Activated CD4-positive, alpha-beta T cell treated with anti-CD3 and anti-CD28 coated beads, Interleukin-2, amount 50 U/mL, for 16 hours (primary cell): ENCODE measurements at places on chromosomes 7 and 10.

DNA sequence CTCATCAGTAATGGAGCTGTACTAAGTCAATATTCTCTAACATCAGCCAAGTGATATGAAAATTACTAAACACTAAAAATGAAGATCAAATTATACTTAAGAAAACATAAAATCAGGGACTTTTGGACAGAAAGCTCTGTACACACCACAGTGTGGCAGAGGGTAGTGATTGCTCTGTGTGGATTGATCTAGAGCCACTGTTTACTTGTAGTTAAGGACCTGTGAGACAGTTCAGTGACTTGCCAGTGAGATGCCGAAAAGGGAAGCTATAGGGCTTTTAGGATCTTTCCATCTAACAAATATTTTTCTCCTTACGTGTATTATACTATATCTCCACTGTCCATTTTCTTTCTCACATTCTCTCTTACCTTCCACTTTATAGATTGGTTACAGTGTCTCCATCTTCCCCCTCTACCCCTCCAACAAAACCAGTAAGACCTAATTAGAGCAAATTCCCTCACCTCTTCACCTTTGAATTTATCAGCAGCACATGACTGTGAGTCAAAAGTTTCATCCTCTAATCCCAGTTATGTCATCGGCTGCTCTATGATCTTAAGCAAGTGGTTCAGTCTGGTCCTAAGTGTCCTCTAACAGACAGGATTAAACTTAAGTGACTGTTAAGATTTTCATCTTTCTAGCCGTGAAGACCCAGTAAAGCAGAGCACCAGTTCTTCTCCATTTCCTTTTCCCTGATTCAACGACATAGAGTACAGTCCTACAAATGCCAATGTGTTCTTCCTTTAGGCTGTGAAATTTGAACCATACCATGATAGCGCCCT, 6.9 kb downstream of the PIK3CG start:
- DNase-seq: no peak

- DNase-seq: no peak
These were observed 77.6 kb downstream of the FRMD4A start for GRCh38 chr10:14253079-14253478.

DNA sequence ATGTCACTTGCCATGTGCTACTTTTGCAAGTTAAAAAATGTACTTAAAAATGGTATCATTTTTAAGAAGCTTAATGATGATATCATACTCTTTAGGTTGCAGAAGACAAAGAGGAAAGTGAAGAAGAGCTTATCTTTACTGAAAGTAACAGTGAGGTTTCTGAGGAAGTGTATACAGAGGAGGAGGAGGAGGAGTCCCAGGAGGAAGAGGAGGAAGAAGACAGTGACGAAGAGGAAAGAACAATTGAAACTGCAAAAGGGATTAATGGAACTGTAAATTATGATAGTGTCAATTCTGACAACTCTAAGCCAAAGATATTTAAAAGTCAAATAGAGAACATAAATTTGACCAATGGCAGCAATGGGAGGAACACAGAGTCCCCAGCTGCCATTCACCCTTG, 6.1 kb downstream of the LMOD2 start:
- no peak for DNase-seq

DNA sequence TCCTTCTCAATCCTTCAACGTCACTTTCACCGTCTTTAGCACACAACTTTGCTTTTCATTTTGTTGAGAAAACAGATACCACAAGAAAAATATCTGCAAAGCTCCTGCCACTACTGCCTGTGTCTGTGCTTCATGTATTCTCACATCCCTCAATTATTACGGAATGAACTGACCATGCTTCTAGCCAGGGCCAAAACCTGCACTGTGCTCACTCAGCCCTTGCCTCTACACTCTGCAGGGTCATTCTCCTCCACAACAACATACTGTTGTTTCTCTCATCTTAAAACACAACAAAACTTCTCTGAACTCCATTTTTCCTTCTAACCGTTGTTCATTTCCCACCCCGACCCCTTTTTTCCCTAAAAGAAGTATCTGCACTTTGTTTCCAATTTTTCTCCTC, 29.5 kb downstream of the BMPR1A start:
- no peak for DNase-seq

DNA sequence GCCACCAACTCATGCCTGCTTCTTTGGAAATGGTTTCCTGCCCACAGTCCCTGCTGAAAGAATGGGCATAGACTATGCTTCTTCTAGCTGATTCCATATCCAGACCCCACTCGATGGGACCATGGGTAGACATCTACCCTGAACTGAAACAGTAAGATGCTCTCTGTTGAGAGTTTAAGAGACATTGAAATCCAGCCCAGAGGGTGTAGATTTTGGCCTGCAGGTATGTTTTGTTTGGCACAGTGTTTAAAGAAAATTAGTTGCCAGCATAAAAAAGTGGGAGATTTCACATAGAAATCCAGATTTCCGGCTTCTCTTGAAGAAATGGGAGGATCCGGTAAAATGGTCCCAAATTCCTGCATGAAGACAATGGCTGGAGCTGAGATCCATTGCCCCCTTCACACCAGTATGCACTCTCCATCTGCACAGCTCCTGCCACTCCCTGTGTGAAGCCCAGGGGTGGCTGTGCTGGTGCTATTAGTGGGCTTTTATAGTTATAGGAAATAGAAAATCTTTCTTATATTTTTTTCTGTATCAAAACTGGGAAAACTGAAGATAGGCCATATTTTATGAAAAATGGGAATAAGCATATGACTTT, 218.1 kb downstream of the PTEN start:
- no peak for DNase-seq

GRCh38 chr7:51067757-51068156, 248.9 kb downstream of the COBL start:
- DNase-seq: peak; percentile 41

DNA sequence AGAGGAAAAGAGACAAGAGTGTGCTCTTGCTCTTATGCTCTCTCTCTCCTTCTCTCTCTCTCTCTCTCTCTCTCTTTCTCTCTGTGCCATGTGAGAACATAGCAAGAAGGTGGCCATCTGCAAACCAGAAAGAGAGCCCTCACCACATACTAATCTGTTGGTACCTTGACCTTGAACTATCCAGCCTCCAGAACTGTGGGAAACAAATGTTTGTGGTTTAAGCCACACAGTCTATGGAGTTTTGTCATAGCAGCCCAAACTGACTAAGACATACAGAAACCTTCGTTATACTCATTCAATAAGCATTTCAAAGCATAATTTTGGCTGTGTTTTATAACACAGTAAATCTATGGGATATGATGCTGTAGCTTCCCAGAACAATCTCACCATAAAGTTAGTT, 56.4 kb upstream of the PLPP4 start:
- no peak for DNase-seq

DNA sequence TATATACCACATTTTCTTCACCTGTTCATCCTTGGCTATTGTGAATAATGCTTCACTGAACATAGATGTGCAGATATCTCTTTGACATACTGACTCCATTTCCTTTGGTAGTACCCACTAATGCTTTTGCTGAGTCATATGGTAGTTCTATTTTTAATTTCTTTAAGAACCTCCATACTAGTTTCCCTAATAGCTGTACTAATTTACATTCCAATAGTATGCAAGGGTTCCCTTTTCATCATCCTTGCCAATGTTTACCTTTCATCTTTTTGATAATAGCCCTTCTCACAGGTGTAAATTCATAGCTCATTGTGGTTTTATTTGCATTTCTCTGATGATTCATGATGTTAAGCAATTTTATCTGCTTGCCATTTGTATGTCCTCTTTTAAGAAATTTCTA, 159.9 kb downstream of the CALCR start:
- DNase-seq: no peak
